ENCODE measurements at places on chromosomes 16 and 17. TPM values are rescaled to one million over a fixed set of nuclear protein-coding genes. Genes with fewer than 3 reads are reported as not detected.

Gene LGALS9B
- total RNA-seq, result not detected

Gene KRTAP4-1
- total RNA-seq, result not detected

Gene RAC3
- 13.5 TPM for total RNA-seq

Gene SBK1
- total RNA-seq, result 6.9 TPM

Gene CCL8
- total RNA-seq, result 0.97 TPM

Gene CCL15
- 0.45 TPM for total RNA-seq

Gene SHISA6
- 0.60 TPM for total RNA-seq

DNA sequence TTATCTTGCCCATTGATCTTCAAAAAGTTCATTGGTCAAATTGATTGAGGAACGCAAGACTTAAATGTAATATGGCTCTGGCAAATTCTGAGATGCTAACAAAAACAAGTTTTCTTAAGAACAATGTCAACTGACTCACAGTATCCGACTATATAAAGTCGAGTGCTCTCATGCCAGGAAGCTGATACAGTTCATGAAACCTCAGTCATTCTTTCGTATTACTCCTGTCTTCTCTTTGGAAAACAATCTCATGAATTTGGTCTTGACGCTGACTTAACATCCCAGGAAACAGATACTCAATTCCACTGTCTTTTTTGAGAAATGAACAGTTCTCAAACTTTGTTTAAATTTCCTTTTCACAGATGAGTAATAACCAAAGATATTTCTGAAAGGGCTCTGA, 704.9 kb downstream of the MAF start:
- H3K27me3 ChIP-seq, result no peaks in the 10 kb centered on the region
- no peak overlapping the region for H3K27ac ChIP-seq
- DNase-seq, result no peak
- H3K4me3 ChIP-seq, result no peak overlapping the region
- H3K4me1 ChIP-seq, result no peaks in the 10 kb centered on the region

- no peak overlapping the region for H3K27ac ChIP-seq
- H3K36me3 ChIP-seq, result no peaks in the 10 kb centered on the region
- H3K4me3 ChIP-seq, result no peak overlapping the region
- DNase-seq, result no peak
- H3K27me3 ChIP-seq, result no peaks in the 10 kb centered on the region
- H3K4me1 ChIP-seq, result no peaks in the 10 kb centered on the region
Observed at GRCh38 chr16:76204249-76204648, 73.0 kb upstream of the CNTNAP4 start.

- no peak overlapping the region for H3K27ac ChIP-seq
- H3K4me3 ChIP-seq, result no peak overlapping the region
- H3K4me1 ChIP-seq, result no peaks in the 10 kb centered on the region
- no peak for DNase-seq
- no peaks in the 10 kb centered on the region for H3K27me3 ChIP-seq
Observed at GRCh38 chr16:22282254-22282892, 14.8 kb upstream of the POLR3E start.

DNA sequence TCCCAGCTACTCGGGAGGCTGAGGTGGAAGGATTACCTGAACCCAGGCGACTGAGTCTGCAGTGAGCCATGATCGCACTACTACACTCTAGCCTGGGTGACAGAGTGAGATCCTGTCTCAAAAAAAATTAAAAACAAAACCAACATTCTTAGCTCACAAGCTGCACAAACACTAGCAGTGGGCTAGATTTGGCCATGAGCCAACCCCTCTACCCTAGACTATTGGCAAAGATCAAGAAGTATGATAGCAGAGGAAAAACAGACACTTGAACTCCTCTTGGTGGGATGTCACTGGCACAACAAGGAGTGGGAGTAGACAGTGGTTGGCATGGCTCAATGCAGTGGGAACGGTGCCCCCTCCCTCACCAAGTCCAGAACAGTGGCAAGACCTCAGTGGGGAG, 19.6 kb upstream of the RIPOR1 start:
- H3K4me3 ChIP-seq, result no peak overlapping the region
- DNase-seq, result no peak
- H3K27me3 ChIP-seq, result no peaks in the 10 kb centered on the region
- no peaks in the 10 kb centered on the region for H3K4me1 ChIP-seq
- H3K27ac ChIP-seq, result no peak overlapping the region

DNA sequence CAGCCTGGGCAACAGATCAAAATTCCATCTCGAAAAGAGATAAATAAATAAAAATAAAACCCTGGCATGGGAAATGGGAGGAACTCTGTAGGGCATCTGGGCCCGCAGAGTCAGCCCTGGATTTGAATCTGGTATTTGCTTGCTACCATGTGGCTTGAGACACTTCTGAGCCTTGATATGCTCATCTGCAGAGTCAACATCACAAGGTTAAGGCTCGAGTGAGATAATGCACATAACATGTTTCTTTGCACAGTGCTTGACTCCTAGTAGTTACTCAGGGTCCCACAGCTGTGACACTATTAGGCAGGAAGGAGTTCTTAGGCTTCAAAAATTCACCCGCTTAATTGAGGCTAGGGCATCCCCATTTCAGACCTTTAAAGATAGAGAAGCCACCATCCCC, 21.3 kb downstream of the CDK5RAP3 start:
- H3K4me3 ChIP-seq, result no peak overlapping the region
- H3K27me3 ChIP-seq, result no peaks in the 10 kb centered on the region
- no peaks in the 10 kb centered on the region for H3K4me1 ChIP-seq
- H3K27ac ChIP-seq, result peak overlapping the region; percentile 41
- no peaks in the 10 kb centered on the region for H3K36me3 ChIP-seq

- H3K27me3 ChIP-seq, result no peaks in the 10 kb centered on the region
- no peak for DNase-seq
- no peak overlapping the region for H3K4me3 ChIP-seq
- no peak overlapping the region for H3K27ac ChIP-seq
- no peaks in the 10 kb centered on the region for H3K36me3 ChIP-seq
Observed at GRCh38 chr16:70254965-70255286, 3.2 kb upstream of the EXOSC6 start.

DNA sequence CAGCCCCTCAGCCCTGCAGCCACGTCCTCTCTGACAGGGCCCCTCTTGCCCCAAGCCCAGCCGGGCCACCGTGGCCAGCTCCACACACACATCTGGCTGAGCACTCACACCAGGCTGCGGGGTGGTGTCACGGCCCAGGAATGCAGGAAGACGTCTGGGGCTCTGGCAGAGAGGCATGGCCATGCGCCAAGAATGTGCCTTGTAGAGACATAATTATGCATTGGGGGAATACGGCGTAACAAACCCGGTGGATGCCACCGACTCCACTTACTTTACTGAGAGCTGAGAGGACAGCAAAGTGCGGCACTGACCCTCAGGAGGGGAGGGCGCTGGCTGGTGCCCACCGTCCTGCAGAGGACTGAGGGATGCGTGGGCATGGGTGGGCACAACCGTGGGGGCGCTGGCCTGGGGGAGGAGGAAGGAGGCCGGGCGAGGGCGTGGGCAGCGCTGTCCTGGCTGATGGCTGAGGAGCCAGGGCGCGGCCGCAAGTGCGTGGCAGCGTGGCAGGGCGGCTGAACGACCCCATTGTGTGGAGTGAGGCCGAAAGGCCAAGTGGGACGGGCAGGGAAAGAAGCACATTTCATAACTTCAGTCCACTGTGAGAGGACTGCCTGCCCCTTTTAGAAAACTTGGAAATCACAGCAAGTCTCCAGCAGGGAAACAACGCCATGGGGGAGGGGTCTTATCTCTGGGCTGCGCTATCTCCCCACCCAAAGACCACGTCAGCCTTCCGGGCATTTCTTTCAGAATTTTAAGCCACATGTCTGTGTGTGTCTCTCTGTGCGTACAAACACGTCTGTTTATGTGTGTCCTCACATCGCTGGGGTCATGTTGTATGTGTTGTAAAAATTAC, 30.6 kb downstream of the METRNL start:
- no peak overlapping the region for H3K4me3 ChIP-seq
- H3K27me3 ChIP-seq, result no peaks in the 10 kb centered on the region
- H3K36me3 ChIP-seq, result no peaks in the 10 kb centered on the region
- no peaks in the 10 kb centered on the region for H3K4me1 ChIP-seq

DNA sequence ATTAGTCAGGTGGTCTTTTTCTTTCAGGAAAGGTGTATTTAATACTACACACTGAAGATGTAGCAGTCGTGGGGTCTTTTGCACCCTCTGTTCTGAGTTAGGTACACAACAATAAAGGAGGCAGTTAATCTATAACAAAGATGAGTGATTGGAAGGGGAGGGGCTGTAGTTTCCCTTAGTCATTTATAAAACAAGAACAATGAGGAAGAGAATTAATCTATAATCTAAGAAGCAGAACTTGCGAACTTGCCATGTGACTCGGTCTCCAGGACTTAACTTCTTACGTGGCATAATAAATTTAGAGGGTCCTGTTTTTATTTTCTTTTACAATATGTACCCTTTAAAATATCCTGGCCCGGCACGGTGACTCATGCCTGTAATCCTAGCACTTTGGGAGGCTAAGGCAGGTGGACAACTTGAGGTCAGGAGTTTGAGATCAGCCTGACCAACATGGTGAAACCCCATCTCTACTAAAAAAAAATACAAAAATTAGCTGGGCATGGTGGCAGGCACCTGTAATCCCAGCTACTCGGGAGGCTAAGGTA, 8.6 kb upstream of the APPBP2 start:
- no peaks in the 10 kb centered on the region for H3K36me3 ChIP-seq
- H3K27ac ChIP-seq, result no peak overlapping the region
- no peak overlapping the region for H3K4me3 ChIP-seq
- no peaks in the 10 kb centered on the region for H3K27me3 ChIP-seq

DNA sequence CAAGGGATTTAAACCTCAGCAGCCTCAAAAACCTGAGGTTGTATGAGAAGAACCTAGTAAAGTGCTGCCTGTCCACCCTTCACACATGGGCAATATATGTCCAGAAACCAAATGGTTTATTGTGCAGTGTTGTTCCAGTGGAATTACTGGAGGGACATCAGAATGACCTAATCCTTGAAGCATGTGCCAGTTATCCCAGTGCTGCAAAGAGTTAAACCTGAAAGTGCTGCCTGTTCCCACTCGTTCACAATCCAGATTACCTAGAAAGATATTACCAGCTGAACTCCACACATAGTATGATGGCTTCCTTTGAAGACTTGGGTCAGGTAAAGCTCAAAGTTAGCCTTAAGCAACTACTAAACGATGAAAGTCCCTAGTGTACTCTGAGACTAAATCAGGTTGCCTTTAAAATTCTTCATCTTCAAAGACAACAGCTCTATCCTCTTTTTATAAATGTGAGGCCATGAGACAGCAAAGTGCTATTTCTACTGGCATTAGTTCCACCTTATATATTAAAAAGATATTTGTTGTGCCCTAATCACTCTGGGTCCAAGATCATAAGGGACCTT, 133.1 kb downstream of the SNX11 start:
- H3K27me3 ChIP-seq, result no peaks in the 10 kb centered on the region
- no peaks in the 10 kb centered on the region for H3K36me3 ChIP-seq
- peaks cover 2% of the 10 kb centered on the region for H3K4me1 ChIP-seq
- DNase-seq, result no peak
- H3K27ac ChIP-seq, result no peak overlapping the region

- no peaks in the 10 kb centered on the region for H3K36me3 ChIP-seq
- DNase-seq, result no peak
- H3K27ac ChIP-seq, result no peak overlapping the region
- no peaks in the 10 kb centered on the region for H3K27me3 ChIP-seq
- no peak overlapping the region for H3K4me3 ChIP-seq
Observed at GRCh38 chr17:5361426-5361825, 58.0 kb downstream of the NUP88 start.

- no peak for DNase-seq
- H3K4me3 ChIP-seq, result no peak overlapping the region
- no peaks in the 10 kb centered on the region for H3K4me1 ChIP-seq
Observed at GRCh38 chr16:78198288-78198687, 98.8 kb downstream of the WWOX start.
